KBM-7 (cell line): ENCODE measurements at places on chromosomes 6 and 20.

- DNase-seq: no peak
Observed at GRCh38 chr20:58702859-58703648, 10.5 kb downstream of the NPEPL1 start.

- DNase-seq: no peak
Observed at GRCh38 chr6:170177772-170178560, 112.9 kb downstream of the DLL1 start.

DNA sequence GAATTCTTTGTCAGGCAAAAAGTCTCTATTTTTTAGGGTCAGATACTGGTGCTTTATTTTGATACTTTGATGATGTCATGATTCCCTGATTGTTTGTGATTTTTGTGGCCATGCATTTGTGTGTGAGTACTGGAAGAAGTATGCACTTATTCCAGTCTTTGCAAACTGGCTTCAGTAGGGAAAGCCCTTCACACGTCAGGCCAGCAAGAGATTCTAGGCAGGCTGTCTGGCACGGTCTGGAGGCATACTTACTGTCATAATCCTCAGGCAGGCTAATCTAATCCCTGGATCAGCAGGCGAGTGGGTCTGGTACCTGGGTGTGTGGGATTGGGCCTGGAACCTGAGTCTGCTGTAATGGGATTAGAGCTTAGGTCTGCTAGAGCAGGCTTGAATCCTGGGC, 391.8 kb upstream of the MMS22L start:
- no peak for DNase-seq

DNA sequence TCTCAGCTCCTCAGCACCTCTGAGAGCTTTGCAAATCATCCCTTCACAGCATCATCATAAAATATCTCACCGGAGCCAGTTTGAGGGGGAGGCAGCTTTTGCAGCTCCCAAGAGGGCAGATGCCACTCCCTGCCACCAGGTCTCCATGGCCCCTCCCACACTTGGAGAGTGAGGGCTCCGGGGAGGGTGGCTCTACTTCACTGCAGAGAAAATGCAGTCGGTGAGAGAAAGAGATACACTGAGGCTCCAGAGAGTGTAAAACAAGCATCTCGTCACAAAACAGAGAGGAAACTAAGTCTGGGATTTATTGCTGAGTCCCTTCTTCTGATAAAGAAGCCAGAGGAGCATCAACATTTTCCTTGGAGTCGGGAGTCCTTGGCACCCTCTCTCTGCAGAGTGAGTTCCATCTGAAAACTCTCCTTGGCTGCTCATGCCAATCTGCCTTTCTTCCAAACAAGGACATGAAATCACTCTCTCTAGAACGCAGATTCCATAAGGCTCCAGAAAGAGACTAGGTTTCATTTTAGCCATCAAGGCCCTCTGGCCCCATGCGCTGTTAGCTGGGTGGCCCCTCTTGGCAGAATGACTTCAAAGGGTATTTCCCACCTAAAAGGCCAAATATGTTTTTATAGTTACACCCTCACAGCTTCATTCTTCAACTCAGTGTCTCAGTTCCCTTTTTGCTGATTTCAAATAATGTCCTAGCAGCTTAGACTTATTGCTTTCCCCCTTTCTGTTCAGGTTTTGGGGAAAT, 70.6 kb upstream of the F13A1 start:
- DNase-seq: no peak

DNA sequence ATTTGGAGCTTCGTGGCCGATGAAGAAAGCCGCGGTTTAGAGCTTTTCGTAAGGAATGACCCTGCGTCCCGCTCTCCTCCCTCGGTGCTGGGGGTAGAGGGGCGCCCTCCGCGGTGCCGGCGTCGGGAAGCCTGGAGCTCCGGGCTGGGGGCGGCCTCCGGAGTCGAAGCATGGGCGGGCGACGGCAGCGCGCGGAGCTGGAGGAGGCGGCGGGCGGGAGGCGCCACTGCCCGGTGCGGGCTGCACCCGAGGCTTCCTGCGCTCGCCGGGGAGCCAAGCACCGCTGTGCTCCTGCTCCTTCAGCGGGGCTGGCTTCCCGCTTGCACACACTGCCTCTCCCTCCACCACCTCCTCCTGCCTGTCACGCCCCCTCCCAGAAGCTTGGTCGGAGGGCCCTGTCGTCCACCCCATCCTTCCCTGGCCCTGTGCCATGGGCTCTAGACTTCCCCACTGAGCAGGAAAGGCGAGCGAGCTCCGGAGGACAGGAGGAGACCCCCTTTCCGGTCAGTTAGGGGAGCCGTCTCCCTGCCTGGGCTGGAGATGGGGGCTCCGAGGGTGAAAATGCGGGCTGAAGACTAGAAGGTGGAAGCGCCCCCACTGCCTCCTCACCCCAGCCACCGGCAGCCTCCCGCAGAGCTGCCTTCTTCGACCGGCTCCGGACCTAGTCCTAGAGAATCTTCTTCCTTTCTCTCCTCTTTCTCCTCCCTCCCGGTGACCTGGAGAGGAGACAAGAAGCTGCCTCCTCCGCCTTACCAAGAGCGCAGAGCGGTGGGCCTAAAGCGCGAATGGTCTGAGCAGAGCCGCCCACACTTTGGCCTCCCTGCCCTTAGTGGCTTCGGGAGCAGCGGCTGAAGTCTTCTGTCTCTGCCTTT, 1.8 kb downstream of the CDH4 start:
- no peak for DNase-seq

- no peak for DNase-seq
Observed at GRCh38 chr6:167762259-167762962, 64.3 kb upstream of the AFDN start.
